ENCODE measurements at places on chromosomes 2 and 18.

GRCh38 chr2:101205521-101206479 lies 46.9 kb upstream of the CNOT11 start:
- peak; percentile 69 for DNase-seq

DNA sequence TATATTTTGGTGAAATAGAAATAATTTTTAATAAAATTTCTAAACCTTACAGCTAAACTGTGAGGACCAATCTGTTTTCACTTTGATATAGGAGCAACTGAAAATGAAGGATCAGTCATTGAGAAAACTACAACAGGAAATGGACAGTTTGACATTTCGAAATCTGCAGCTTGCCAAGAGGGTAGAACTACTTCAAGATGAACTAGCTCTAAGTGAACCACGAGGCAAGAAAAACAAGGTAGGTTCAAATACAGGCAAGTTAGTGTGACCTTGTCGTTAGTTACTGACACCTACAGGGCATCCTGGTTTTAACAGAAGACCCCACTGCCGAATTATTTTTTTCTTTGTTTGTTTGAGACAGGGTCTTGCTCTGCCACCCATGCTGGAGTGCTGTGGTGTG lies 75.5 kb upstream of the STON1 start:
- no peak for DNase-seq

- DNase-seq: no peak
These were observed 59.7 kb upstream of the LDAH start for GRCh38 chr2:20882466-20883170.

- no peak for DNase-seq
These were observed 722 bp upstream of the C2orf15 start for GRCh38 chr2:99140860-99141109.

DNA sequence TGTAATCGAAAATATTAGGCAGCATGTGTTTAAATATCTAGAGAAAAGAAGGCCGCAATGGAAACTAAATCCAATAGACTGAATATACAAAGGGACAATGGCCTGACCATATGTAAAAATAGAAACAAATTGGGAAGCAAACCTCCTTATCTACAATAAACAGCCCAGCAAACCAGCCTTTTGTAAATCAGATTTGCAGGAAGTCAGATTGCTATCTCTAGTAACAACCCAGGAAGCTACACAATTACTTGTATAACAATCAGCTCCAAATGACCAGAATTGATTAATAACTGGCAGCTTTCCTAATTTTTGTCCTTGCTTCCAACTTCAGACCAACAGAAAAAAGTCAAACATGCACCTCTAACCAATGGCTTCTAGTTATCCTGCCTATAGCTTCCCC lies 860.0 kb downstream of the CPS1 start:
- no peak for DNase-seq

Measured in ascending aorta (tissue), 2 donors.